GF-D8 (cell line): ENCODE measurements at places on chromosomes 13 and 19.

GRCh38 chr13:101942038-101942437 lies 459.8 kb downstream of the FGF14 start:
- DNase-seq, result no peak

DNA sequence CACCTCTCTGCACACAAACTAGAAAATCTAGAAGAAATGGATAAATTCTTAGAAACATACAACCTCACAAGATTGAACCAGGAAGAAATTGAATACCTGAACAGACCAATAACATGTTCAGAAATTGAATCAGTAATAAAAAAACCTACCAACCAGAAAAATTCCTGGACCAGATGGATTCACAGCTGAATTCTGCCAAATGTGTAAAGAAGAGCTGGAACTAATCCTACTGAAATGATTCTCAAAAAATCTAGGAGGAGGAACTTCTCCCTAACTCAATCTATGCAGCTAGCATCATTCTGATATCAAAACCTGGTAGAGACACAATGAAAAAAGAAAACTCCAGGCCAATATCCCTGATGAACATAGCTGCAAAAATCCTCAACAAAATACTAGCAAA lies 166.7 kb downstream of the RGCC start:
- no peak for DNase-seq

DNA sequence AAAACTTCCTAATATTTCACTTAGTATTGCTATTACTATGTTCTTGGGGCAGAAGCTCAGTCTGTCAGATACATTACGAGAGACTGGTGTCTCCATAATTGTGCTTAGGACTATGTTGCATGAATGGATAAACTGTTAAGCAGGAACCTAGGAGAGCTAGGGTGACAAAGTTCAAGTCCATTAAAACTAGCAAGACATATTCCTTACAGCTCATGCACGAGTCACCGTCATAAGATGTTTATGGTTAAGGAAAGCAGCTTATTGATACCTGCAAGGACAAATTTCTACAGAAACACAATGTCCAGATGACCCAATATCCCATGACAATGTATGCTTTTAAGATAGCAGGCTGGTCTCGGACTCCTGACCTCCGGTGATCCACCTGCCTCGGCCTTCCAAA lies 5.7 kb upstream of the ZNF813 start:
- no peak for DNase-seq

- DNase-seq, result no peak
Measured at GRCh38 chr13:59112221-59112718, 1051.5 kb downstream of the DIAPH3 start.

- no peak for DNase-seq
Measured at GRCh38 chr13:77235456-77236022, 91.4 kb downstream of the MYCBP2 start.

DNA sequence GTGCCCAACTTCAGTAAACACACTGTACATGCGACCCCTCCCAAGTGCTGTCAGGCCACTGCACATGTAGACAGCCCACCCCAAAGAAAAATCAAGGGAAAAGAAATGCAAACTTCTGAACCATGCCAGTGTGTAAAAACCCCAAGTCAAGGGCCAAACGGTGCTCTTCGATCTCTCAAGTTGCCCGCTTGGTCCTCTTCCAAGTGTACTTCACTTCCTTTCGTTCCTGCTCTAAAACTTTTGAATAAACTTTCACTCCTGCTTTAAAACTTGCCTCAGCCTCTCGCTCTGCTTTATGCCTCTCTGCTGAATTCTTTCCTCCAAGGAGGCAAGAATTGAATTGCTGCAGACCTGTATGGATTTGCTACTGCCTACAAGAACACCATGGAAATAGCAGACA lies 600.7 kb downstream of the KCTD12 start:
- no peak for DNase-seq
